Keratinocyte (primary cell): ENCODE measurements at places on chromosomes 6 and 20.

DNA sequence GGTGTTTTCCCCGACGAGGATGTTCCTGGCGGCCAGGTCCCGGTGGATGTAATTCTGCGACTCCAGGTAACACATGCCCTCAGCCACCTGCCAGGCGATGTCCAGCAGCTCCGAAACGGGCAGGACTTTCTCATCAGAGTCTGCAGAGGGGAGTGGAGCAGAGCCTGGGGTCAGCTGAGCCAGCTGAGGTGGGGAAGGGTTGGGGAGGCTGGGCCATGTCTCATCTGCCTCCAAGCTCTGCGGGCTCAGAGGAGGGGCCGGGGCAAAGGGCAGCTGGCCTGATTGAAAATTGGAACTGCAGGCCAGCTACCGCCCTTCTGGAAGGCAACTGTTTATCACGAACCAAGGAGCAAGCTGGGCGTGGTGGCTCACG lies 6.4 kb downstream of the PTK6 start:
- DNase-seq = no peak

DNA sequence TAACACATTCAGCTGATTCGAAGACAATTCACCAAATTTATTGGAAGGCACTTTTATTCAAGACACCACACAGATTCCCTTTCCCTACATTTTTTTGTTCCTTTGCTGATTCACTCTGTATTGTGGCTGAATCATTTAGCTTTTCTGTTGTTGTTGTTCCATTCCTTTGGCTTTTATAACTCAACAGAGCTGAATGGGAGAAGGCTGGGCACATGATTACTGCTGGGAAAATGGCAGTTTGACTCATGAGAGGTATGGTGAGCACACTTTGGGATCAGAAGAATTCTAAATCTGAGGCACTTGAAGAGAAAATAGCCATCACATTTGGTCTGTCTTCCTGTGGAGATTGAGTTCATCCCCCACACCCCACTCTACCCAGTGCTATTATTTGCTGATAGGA lies 15.7 kb upstream of the SAYSD1 start:
- DNase-seq = no peak

- DNase-seq = no peak
These were observed 63.1 kb downstream of the SLX4IP start for GRCh38 chr20:10498200-10498599.

GRCh38 chr20:11195899-11196558 lies 522.2 kb upstream of the JAG1 start:
- DNase-seq = no peak

DNA sequence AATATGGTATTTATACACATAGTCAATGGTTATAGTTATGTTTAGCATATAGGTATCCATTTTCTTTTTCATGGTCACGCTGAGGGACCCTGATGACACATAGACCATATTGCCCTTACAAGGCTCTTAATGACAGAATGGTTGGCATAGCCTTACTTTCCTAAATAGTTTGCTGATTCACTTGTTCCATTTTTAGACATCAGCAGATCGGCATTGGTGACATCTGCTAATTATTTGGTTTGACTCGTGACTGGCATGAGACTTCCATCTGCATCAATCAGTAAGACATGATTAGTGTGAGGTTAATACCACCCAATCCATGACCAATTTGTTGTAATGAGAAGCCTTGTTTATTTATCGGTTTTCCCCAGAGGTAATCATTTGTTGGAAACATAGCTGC lies 309.7 kb downstream of the ALDH8A1 start:
- DNase-seq = no peak

- no peak for DNase-seq
These were observed 432.8 kb downstream of the GRIK2 start for GRCh38 chr6:101826269-101826668.

DNA sequence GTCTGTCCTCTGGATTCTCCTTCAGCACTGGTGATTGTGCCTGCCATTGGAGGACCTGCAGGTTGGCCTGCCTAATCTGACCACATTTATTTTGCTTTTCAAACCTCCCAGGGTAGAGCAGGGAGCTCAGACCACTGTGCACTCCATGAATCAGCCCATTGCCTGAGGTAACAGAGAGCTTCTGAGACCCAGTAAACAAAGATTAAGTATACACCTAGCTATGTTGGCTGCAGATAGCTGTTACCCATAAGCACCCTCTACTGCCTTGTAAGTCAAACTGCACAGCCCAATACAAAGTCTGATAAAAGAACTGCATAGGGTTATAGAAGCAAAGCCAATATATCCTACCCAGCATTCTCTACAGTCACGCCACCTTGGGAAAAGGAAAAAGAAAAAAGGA lies 338.7 kb downstream of the HTR1B start:
- peak; percentile 23 for DNase-seq

GRCh38 chr6:128179876-128180438 lies 279.1 kb upstream of the THEMIS start:
- no peak for DNase-seq

GRCh38 chr6:22141241-22141745 lies 155.5 kb downstream of the PRL start:
- no peak for DNase-seq

DNA sequence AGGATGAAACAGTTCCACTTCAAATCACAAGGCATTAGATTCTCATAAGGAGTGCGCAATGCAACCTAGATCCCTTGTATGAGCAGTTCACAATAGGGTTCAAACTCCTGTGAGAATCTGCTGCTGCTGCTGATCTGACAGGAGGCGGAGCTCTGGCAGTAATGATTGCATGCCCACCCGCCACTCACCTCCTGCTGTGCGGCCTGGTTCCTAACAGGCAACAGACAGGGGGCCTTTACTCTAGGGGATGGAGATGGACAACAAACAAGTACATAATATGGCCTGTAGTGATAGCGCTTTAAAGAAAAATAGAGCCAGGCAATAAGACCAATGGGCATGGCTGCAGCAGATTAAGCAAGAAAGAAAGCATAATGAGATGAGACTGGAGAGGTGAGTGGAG lies 2.7 kb upstream of the TBC1D22B start:
- no peak for DNase-seq

- no peak for DNase-seq
These were observed 1.2 kb upstream of the HDDC2 start for GRCh38 chr6:125302840-125303511.

DNA sequence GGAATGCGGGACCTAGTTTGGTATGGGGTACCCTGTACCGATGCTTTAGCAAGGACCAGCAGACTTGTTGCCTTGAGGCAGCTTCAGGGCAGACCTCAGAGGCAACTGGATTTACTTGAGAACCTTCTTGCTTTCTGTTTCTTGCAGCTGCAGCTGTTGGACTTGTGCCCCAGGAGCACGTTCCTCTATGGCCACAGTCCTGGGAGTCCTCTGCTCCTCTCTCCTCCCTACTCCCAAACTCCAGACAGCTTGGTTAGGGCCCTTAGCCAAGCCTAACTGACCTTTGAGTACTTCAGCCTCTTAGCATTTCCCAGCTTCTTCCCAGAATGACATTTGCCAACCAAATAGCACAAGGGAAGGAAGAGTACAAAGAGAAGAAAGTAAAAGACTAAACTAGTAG lies 34.7 kb downstream of the GHRH start:
- DNase-seq = no peak

- no peak for DNase-seq
These were observed 7.4 kb downstream of the EPM2A start for GRCh38 chr6:145727817-145728388.

DNA sequence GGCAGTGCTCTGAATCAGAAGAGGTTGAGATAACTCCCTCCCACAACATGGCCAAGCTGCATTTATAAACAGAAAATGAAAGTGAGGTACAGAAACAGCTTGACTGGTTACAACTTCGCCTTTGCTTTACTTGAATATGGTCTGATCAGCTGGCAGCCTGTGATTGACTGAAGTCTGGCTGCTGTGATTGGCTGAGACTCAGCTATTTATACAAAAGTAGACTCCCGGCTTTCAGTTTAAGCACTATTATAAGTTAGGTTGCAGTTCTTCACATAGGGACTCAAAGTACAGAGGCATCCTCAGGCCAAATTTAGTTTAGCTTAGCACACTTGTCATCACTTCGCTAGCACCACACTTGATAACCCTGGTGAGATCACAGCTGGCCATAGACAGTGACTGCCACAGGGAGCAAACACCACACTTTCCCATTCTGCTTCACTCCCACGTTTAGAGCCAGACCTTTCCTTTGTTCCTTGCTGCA lies 362.6 kb downstream of the EPM2A start:
- no peak for DNase-seq

DNA sequence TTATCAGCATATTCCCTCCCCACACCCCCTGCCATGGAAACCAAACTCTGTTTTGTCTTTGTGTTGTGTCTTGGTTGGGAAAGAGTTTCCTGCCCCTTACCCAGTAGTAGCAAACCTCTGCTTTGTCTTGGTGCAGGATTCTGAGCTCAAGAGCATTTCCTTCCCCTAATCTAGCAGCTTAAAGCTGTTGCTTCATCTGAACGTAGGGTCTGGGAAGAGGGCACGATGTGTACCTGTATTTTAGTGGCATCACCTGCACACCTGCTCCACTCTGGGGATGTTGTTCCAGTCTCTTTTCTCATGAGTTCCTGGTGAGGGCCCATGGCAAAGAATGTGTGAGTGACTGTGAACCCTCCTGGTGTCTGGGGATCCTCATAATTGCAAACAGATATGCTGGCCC lies 164.7 kb downstream of the SCP2D1 start:
- no peak for DNase-seq

- no peak for DNase-seq
These were observed 125.2 kb downstream of the HIVEP2 start for GRCh38 chr6:142819603-142820337.

DNA sequence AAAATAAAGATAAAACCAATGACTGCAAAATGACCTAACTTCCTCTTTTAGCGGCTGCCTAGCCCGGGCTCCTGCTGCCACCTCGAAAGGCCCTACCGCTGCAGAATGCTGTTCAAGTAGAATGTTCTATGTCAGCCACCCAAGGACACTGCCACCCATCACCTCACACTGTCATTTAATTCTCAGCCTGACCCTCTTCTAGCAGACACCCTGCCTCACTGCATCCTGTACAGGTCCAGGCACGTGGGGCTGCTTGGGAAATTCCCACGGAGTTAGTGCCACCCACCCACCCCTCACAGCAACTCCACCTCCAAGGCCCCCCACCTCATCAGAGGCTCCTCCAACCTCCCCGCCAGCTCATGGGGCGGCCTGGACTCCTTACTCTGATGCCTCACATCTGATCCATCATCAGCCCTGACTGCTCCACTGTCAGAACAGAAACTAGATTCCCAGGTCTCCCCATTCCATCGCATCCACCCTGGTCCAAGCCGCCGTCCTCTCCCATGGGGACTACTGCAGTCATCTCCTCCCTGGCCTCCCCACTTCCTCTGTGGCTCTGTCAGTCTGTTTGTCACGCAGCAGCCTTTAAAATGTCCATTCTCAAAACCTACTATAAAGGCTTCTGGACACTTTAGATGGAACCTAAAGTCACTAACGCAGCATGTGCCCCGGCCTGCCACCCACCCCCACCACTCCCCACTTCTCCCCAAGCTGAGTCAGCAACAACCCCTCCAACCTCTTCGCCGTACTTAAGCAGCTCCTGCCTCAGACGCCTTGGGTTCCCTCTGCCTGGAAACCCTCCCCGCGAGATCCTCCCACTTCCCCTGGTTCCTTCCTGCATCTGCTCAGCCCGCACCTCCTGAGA lies 17.0 kb downstream of the NFATC2 start:
- DNase-seq = no peak

DNA sequence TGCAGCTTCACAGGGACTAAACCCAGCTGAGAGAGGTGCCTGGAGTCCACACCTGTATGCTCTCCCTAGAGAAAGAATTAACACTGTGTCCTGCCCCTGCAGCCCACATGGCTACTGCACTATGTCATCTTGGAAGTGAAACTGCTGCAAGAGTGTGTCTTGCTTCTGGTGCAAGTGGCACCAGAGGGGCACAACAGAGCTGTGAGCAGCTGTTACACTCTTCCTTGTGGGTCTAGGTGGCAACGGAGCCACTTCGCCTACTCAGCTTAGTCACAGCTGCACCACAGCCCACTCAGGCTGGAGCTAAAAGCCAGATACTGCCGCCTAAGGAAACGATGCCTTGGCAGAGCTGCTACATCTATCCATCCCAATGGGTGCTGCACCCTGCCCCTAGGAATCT lies 391.4 kb downstream of the COL12A1 start:
- DNase-seq = no peak

DNA sequence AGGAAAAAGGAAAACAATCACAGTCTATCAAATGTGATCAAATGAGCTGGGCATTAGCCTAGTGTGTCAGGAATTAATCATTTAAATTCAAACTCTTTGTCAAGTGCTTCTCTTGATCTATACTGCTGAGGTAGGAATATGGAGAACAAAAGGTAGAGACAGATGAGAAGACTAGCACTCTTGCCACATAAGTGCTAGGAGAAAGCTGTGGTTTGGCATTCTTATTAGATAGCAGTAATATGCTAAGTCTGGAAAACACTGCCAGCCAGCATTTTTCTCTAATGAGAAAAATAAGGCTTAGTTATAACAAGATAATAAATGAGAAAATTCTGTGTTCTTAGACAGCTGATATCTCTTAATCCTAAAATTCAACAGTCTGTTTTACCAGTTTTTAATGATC lies 38.9 kb downstream of the ORC3 start:
- DNase-seq = no peak

DNA sequence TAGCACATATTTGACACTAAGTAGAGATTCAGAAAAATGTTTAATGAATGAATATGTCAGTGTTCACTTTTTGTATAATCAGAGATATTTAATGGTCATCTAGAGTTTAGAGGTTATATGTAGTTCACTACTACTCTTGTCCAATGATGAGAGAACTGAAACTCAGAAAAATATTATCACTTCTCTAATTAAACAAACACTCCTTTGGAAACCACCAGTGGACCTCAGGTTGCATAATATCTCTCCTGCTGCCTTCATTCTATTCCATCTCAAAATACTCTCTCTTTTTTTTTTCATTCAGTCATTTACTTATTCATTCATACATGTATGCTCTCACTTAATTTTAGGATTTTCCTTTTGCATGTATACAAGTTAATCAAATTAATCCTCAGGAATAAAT lies 423.1 kb upstream of the RNF217 start:
- no peak for DNase-seq

- no peak for DNase-seq
These were observed 48.9 kb upstream of the SYNDIG1 start for GRCh38 chr20:24420567-24420966.

DNA sequence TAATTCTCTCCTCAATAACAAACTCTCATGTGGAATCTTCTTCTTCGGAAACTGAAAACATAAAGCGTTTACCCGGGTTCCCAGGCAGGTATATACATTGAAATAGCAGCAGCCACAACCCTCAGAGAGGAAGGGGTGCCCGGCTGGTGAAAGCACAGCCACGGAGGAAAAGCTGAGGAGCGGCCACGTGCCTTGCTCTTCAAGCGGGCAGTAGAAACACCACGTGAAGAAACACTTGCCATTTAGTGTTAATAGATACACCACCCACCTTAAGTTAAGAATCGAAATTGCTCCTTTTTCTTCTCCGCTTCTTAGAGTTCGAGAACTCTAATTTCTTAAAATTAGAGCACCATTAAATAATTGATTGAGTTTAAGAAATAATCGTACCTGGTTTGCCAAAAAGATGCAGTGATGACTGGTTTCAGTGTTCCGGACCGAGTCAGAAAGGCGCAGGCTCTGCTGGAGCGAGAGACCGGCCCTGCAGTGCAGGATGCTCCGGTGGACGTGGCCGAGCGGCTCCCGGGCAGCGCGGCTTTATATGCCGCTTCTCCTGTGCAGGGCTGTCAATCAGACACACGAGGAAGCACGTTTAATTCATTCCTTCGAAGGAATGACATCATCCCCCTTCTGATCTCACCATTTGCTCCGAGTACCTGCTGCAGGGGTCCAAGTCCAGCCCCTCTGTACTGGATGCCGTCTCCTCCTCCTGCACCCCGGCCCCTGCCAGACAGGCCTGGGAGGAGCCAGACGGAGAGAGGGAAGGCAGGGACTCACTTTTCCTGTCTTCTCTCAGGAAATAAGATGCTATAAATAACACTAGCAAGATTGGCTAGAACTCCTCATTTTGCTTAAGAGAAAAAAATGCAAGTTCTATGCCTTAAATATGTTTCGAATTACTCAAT lies at the start of gene THBS2:
Gene THBS2 (minus strand): TSS at position 510 of the 902 bp plus-strand sequence. CDS start 3,062 bp downstream, outside the sequence.
- peak; percentile 84 for DNase-seq
